ENCODE measurements at places on chromosomes 13 and 19.

- no peak for DNase-seq
Observed at GRCh38 chr13:28622286-28622685, 36.6 kb upstream of the POMP start.

GRCh38 chr13:40172149-40172591, 494.3 kb downstream of the FOXO1 start:
- no peak for DNase-seq

- no peak for DNase-seq
Observed at GRCh38 chr13:95212983-95213850, 88.0 kb downstream of the ABCC4 start.

GRCh38 chr19:55228403-55229031, at the start of gene TMEM86B:
TSS of gene TMEM86B (minus strand) at chr19:55228763. CDS start at chr19:55228741, 22 bp downstream.
- no peak for DNase-seq

DNA sequence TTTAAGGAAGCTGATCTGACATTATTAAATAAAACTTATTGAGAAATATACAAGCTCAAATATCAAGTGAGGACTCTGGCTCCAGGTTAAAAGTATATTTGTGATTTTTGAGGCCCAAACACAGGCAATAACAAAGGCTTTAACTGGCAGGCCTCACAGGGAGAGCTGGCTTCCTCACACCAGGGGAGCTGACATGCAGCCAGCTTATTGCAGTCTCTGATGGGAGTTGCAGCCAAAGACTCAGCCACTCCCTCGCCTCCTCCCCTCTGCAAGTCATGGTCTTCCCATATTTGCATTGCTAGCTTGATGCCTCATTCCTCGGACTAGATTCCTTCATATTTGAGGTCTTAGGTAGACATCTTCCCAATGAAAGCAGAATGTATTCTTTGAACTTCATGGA, 647.1 kb upstream of the SLITRK6 start:
- peak; percentile 22 for DNase-seq

GRCh38 chr19:327291-328024, 17.1 kb downstream of the MIER2 start:
- DNase-seq: no peak
